ENCODE measurements at places on chromosomes 1 and 21. TPM values are rescaled to one million over a fixed set of nuclear protein-coding genes. Genes with fewer than 3 reads are reported as not detected.

- no peak for DNase-seq
Observed at GRCh38 chr21:29506947-29507346, 208.2 kb downstream of the BACH1 start.

The CFHR1 gene
- total RNA-seq, result not detected

The S100A10 gene
- 28.0 TPM for total RNA-seq

DNA sequence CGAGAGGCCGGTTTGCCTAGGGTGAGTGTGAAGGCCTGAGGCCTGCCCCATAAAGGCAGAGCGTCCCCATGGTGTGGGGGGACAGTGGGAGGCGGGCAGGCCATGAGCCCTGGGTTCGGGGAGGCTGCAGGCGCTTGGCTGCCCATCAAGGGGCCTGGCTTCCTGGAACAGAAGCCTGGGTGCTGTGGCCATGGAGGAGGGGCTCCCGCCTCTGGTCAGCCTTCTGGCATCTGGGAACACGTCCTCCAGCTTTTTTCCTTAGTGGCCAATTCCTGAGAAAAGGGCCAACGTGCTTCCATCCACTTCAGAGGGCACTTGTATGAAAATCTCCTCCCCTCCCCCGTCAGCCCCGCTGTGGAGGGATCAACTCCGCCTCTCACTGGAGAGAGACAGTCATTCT is 58.7 kb downstream of the PRDM16 start:
- DNase-seq, result no peak

DNA sequence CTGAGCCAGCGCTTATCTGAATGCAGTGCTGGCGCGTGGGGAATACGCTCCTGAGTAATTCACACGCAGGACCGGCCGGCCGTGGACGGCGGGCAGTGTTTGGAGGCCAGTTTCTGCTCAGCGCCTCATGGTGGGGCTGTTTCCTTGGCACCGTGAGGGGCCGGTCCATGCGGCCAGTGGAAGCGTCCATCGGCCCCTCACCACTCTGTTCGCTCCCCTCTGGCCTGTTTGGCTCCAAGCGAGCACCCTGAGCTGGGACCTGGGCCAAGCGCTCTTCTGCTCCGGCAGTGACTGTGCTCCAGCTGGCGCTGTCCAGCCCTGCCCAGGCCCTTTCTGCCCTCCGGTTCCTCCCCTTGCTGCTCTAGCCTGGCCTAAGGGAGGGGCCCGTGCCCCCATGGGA is 16.3 kb upstream of the PLCH2 start:
- peak; percentile 79 for DNase-seq

The INKA2 gene
- total RNA-seq, result 52.4 TPM

GRCh38 chr1:193179094-193179493 is 7.3 kb downstream of the B3GALT2 start:
- no peak for DNase-seq

The RXFP4 gene
- total RNA-seq, result not detected

DNA sequence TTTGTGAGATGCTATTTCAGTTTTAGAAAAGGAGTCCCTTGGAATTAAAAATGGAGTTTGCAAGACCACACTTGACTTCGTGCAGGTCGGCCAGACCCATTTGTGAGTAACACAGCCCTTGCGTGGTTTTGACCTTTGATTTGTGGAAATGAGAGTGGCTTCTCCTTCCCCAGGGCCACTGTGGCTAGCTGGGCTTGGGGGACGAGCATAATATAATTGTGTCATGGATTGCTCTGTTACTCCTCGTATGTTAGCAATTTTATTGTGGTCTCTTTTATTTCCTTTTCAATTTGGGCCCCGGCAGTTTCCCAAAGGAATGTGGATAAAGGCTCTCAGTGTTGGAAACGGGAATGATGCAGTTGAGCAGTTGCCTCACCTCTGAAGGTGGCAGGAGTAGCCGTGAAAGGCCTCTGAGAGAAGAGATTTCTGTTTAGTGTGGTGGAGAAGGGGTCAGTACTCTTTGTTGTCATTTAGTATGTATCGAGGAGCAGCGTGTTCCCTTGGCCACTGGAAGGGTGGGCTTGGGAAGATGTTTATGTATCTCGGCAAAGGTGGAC is 194.6 kb downstream of the PBX1 start:
- DNase-seq, result no peak

The EXO1 gene
- 1.1 TPM for total RNA-seq

The ANKRD35 gene
- total RNA-seq, result 6.4 TPM

GRCh38 chr1:156050376-156050775 is 3.2 kb downstream of the UBQLN4 start:
- DNase-seq, result peak; percentile 28

The FCER1A gene
- total RNA-seq, result not detected

- no peak for DNase-seq
Observed at GRCh38 chr21:14495075-14495474, 51.0 kb downstream of the SAMSN1 start.

GRCh38 chr1:30088594-30088993 is 634.8 kb downstream of the MATN1 start:
- no peak for DNase-seq

GRCh38 chr21:38486706-38487105 is 11.6 kb downstream of the ERG start:
- no peak for DNase-seq

GRCh38 chr1:230084408-230085177 is 17.6 kb downstream of the GALNT2 start:
- DNase-seq, result no peak

- DNase-seq, result no peak
Observed at GRCh38 chr1:55337801-55338447, 122.8 kb upstream of the USP24 start.

The CDC7 gene
- 14.0 TPM for total RNA-seq

The TCEA3 gene
- total RNA-seq, result 17.8 TPM

GRCh38 chr21:24023936-24024335 is 1583.3 kb downstream of the MRPL39 start:
- DNase-seq, result no peak

GRCh38 chr1:212578041-212578440 is 30.5 kb upstream of the ATF3 start:
- no peak for DNase-seq

The KCNJ10 gene
- 172 TPM for total RNA-seq

GRCh38 chr1:183164340-183164739 is 21.7 kb upstream of the LAMC2 start:
- DNase-seq, result no peak

GRCh38 chr1:117047271-117047670 is 12.9 kb upstream of the TTF2 start:
- DNase-seq, result no peak

DNA sequence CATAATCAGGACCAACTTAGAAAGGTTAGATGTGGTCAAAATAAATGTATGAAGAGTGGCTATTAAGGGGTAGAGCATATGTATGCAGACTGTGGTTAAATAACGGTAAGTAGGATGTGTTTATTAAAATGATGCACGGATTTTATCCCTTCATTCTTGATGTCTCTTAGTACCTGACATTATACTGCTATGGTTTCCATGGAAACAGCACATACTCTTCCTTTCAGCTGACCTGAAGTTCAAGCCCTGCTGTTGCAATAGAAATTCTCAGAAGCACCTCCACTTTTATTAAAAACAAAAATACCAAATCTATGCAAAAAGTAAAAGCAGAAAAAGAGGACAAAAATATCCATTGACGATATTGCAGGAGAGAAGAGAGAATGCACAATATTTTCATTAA is 381.4 kb downstream of the RWDD3 start:
- DNase-seq, result no peak

The SLC2A5 gene
- total RNA-seq, result 6.3 TPM

DNA sequence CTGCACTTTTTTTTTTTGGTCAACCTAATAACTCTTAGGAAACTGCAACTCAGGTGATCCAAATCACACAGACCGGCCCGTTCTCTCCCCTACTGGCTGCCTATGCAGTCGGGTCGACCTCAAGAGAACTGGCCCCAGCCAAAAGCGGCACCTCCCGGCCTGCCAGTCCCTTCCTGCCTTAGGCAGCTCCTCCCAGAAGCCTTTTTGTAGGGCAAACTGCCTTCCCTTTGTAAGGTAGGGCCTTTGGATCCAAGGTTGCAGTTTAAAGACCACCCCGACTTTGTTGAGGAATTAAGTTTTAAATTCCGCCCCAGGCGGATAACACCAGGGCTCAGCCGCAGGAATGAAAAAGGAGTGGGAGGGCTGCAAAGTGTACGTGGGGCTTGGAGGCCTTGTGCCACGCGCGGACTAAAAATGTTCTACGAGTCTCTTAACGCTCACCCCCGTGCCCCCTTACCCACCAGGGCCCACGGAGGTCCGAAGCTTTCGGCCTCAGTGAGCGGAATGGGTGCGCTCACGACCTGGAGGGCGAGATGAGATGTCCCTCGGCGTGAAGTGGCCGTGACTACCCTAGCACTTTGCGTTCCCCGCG is 642 bp upstream of the ST3GAL3 start:
- no peak for DNase-seq

DNA sequence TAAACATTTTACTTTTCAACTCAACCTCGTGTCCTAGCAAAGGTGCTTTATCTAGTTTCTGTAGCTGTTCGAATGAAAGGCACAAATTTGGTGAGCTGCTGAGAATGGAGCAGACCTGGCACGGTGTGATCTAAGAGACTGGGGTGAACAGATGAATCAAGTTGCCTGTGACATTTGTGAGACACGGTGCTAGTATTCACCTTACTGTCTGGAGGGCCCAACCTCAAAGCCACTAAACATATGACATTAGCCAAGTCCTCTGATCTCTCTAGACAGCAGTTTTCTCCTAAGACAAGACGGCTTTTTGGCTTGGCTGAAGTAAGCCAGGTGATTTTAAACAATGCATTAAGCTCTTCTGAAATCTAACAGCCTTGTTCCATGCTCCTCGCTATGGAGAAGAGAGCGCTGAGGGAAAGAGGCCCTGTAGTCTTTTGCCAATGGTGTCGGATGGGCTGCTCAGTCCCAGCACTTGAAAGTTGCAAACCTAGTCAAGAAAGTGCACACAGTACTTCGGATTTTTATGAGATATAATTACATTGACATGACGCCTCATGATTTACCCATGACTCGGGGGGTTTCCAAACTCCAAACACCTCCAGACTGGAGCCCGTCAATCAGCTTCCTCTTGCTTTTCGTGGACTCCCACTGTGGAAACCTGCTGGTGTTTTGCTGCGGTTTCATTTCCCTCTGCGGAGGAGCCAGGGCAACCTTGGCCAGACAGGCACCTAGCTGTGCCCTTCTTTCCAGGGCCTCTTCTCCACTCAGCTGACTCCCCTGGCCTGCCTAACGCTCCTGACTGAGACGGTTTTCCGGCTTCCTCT is 794 bp upstream of the TOR3A start:
- DNase-seq, result no peak

DNA sequence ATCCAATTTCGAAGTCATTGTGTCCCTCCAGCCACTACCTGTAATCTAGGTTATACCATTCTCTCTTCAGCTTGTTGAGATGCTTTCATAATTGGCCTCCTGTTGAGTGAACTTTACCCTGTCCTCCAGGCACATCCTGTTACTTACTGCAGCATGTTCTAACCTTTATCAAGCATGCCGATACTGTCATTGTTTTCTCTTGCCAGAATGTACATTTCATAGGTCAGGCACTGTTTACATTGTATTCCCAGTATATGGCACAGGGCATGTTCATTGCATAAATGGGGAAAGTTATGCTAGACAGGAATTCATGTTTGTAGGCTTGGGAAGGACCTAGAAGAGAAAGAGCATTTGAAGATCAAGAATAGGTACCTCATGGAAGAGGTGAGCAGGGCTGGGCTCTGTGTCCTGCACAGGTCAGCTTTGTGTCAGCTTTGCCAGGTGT is 10.2 kb downstream of the CXADR start:
- DNase-seq, result no peak
